AG08396 (cell line): ENCODE measurements at places on chromosomes 4 and X.

- no peak for DNase-seq
Observed at GRCh38 chrX:147913570-147913969, 1.9 kb downstream of the FMR1 start.

DNA sequence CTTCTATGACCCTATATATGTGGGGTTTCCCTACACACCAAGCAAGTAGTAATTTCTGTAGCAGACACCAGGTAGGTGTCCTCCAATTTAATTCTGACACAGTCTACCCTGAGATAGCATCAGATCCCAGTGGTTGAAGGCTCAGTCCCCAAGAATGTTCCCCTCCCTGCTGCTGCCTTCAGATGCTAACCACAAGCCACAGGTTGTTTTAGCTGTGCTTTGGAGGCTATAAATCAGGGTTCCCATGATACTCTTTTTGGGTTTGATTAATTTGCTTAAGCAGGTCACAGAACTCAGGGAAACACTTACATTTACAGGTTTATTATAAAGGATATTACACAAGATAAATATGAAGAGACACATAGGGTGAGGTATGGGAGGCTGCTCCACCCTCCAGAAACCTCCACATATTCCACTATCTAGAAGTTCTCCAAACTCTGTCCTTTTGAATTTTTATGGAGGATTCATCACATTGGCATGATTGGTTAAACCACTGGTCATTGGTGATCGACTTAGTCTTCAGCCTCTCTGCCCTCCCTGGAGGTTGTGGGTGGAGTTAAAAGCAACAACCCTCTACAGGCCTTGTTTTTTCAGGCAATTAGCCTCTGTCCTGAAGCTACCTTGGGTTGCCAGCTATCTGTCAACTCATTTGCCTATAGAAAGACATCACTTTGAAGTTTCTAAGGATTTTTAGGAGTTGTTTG lies 50.8 kb downstream of the GRIA2 start:
- no peak for DNase-seq

DNA sequence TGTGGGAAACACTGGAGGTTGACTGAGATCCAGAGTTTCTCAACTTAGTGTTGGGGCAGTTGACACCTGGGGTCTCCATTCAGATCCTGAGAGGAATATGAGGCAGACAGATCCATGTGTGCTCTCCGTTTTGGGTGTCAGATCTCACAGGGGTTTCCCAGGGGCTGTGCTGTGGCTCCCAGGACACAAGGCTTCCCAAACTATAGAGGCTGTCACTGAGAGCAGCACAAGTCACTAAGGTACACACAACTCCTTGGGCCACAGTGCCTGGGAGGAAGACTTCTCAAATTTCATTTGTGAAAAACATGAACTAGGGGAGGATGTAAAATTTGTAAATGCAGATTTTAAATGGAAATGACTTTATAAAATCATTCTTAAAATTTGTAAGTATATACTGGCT lies 363.6 kb downstream of the FBXO8 start:
- no peak for DNase-seq

- no peak for DNase-seq
Observed at GRCh38 chr4:19473569-19473968, 778.1 kb upstream of the SLIT2 start.

DNA sequence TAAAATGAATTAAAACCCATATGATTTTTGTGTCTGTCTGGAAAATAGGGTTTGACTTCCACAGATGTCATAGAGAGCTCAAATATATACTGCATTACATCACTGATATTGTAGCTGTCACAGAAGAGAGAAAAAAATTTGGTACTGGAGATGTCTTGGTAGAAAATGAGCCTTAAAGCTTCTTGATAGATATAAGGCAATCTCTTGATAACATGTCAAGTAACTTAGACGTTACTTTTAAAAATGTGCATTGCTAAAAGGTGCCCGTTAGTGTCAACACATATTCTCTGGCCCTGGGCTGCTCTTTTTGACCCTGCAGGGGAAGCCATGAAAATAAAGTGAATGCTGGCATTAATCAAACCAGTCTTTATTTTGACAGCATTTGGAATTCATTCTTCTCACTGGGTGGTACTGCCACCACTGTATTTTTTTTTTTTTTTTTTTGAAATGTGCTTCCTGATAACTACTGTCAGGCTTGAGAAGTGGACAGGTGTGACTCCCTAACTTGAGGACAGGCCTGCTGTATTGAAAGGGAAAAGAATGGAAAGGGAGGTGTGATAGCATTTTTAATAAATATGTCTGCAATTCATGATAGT lies 53.0 kb upstream of the RAPGEF2 start:
- DNase-seq = no peak

DNA sequence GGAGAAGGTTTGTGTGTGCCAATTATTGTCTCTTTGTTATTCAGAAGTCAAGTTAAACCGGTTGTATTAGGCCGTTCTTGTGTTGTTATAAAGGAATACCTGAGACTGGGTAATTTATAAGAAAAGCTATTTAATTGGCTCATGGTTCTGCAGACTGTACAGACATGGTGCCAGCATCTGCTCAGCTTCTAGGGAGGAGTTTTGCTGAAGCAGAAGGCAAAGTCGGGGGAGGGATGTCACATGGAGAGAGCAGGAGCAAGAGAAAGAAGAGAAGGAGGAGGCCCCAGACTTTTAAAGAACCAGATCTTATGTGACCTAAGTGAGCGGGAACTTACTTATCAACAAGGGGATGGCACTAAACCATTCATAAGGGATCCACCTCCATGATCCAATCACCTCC lies 349.3 kb upstream of the PCDH18 start:
- DNase-seq = no peak

DNA sequence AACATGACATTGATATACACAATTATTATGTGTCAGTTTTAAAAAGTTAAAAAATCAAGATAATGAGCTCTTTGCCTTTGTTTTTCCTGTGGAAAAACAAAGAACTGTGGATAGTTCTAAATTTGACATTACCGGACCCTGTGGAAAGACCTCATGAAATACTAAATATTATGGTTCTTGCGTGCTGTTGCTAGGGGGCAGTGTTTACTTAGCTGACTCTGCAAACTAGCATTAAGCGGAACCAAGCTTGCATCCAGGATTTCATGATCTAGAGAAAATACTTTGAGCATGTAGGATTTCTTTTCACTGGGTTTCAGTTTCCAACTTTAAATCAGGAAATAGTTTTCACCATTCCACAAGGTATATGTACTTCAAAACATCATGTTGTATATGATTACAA lies 33.6 kb downstream of the CLCN4 start:
- DNase-seq = peak; percentile 36

DNA sequence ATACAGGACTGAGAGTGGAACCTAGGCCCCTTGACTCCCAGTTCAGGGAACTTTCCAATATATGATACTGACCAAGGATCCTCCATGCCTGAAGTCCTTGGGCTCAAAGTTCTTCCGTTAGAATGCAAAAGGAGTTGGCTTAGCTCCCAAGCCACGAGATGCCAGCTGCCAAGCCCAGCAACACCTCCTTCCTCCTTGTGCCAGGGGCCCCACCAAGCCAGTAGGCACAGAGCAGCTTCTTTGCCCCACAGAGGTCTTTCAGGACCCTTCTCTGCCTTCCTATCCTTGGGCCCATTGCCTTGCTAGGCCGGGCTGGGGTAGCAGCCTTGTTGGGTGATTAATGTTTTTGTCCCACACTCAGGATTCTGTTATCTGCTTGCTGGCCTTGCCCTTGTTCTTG lies 105.6 kb downstream of the EFNB1 start:
- no peak for DNase-seq

- peak; percentile 34 for DNase-seq
Observed at GRCh38 chr4:177339477-177340374, 30.1 kb downstream of the NEIL3 start.

GRCh38 chr4:144174401-144175067 lies 34.0 kb upstream of the GYPA start:
- DNase-seq = peak; percentile 45

DNA sequence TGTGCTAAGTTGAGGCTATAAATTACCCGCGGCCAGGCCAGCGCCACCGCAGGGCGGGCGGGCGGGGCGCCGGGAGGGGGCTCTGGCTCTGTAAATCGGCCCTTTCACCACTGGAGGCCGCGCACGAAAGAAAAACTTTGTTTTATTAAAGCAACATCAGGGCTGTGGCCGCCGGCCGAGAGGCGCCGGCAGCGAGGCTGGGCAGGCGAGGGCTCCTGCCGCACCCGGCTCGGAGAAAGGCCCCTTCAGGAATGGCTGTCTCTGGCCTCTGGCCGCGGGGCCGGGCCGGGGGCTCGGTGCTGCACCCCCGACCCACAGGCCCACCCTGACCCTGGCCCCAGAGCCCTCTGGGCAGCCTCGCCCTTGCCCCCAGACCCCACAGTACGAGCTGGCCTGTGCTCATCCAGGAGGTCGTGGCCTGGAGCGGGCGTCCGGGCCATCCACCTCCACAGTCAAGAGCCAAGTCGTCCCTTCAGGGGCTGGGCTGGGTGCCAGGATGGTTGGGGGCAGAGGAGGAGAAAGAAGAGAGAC lies 29.5 kb upstream of the FGFR3 start:
- peak; percentile 91 for DNase-seq

DNA sequence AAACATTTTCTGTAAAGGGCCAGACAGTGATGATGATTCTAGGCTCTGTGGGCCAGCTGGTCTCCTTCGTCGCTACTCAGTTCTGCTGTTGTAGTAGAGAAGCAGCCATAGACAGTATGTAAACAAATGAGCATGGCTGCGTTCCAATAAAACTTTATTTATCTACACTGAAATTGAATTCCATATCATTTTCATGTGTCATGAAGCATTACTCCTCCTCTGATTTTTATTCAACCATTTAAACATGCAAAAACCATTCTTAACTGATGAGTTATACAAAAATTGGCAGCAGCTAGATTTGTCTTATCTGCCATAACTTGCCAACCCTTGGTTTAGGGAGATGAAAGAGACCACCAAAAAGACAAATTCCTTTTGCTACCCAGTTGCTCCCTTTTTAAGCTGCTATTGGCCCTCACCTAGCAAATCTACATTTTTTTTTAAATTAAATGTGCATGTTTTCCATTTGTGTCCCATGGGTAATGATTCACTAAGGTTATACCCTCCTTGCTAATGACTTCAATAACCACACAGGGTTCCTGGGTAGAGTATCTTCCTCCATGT lies 309.9 kb downstream of the DHX15 start:
- DNase-seq = no peak

- DNase-seq = no peak
Observed at GRCh38 chr4:149277705-149278104, 537.9 kb downstream of the IQCM start.

DNA sequence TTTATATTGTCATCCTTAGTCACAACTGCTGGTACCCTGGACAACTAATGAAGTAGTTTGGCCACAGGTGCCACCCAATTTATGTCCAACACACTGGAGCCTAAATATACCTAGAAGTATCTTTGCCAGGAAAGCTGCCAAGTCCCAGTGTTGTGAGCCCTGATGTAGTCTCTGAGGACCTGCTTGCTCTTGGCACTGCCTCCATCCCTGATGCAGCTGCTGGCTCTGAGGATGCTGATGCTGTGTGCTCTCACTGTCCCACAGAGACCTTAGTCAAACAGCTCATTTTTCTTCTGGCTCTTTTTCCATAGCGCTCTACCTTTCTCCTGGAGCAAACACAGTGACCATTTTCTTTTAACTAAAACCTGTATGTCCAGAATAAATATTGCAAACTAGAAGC lies 1535.4 kb upstream of the ADGRL3 start:
- no peak for DNase-seq

GRCh38 chr4:138458751-138459150 lies 216.6 kb upstream of the SLC7A11 start:
- DNase-seq = no peak

- no peak for DNase-seq
Observed at GRCh38 chrX:119402588-119402987, 3.5 kb downstream of the SLC25A43 start.

- DNase-seq = no peak
Observed at GRCh38 chr4:126081336-126081735, 766.6 kb downstream of the FAT4 start.
